ENCODE measurements at places on chromosomes 1 and 21.

GRCh38 chr1:235820061-235820460 is 46.6 kb downstream of the LYST start:
- DNase-seq, result no peak

- DNase-seq, result no peak
Observed at GRCh38 chr21:16841975-16842695, 670.7 kb upstream of the CXADR start.

GRCh38 chr1:155057104-155057503 is 6.0 kb downstream of the ADAM15 start:
- no peak for DNase-seq

DNA sequence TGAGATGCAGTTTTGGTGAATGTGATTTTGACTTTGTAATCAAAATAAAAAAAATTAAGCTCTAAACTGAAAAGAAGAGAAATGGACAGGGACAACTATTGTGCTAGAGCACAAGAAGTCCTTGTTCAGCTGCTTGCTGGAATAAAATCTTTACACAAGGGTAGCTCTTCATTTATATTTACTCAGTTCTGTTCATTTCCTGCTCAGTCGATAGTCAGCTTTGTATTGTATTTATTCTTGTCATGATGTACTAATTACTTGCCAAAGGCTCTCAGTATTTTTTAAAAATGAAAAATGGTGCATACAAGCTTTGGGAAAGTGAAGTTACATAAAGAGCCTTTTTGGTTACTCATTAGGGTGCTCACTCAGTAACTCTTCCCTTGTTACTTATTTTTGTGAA is 17.8 kb downstream of the F5 start:
- DNase-seq, result no peak

DNA sequence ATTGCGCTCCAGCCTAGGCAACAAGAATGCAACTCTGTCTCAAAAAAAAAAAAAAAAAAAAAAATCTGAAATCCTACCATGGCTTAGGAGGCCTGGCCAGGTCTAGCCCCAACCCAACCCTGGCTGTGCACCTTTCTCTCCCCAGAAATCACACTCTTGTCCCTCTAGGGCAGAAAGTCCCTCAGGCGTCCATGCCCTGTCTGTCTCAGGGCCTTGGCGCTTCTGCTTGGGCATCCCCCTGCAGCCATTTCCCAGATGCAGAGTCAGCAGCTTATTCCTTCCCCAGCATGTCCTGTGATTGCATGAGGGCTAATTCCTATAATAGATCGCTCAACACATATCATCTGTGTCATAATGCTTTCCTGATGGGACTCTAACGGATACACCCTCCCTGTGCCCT is 57.3 kb upstream of the PCP4 start:
- DNase-seq, result no peak

GRCh38 chr1:20280341-20280740 is 10.3 kb upstream of the VWA5B1 start:
- no peak for DNase-seq

DNA sequence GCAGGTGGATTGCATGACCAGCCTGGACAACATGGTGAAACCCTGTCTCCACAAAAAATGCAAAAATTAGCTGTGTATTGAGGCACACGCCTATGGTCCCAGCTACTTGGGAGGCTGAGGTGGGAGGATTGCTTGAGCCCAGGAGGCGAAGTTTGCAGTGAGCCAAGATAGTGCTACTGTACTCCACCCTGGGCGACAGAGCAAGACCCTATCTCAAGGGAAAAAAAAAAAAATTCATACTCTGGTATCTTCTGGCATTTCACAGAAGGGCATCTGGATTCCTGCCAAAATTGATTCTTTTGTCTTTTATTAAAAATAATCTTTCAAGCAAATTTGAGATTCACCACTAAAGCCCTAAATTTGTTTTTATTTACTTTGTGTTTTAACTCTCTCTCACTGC is 19.2 kb downstream of the CLIC4 start:
- no peak for DNase-seq

DNA sequence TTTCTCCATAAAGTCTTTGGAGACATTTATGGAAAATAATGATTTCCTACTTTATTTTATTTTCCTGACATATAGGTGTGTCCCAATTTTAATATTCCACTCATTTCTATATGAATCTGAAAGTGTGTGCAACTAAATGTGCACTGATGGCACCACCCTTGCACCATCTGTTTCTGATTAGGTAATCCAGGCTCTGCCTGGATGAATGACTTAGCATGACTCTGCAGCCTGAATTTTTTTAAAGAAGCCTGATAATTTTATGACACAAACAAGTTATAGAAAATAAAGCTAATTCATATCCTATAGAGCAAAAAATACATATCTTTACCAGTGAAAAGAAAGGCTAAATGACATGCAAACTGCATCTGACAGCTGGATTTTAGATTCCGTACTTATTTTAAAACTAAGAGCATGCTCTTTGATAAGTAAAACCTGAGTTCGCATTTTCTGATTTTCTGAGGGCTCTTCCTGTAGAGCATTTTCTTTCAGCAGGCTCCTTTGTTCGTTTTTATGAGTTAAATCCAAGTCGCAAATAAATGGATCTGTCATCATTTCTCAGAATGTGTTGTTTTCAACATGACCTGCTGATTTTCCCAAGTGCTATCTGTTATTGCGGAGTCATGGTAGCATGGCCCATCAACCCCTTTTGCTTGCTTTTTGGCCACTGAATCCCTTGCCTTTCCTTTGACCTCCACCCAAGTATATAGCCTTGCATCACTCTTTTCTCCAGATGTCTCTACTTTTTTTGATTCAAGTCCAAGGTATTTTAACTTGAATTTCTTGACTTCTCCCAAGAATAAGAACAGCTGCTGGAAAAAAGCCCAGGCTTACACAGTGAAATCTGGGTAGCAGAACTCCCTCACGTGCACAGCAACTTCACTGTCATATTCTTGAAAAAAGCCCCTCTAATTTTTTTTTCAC is 52.8 kb upstream of the LYPLAL1 start:
- DNase-seq, result no peak

GRCh38 chr1:184485751-184486723 is 99.2 kb downstream of the C1orf21 start:
- no peak for DNase-seq

GRCh38 chr1:41632781-41633575 is 148.5 kb upstream of the EDN2 start:
- no peak for DNase-seq

DNA sequence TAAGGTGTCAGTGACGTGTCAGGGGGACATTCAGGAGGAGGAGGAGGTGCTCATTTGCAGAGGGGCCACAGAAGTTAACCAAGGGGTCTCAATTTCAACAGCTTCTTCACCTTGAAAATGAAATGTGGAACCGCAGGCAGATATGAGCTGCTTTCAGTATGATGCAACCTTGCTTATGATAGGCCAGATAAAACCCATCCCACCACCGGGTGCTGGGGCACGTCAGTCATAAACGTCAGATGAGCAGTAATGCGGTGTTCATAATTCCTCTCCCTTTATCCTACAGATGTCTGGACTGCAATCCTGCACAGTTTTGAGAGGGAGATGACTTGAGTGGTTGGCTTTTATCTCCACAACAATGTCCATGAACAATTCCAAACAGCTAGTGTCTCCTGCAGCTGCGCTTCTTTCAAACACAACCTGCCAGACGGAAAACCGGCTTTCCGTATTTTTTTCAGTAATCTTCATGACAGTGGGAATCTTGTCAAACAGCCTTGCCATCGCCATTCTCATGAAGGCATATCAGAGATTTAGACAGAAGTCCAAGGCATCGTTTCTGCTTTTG is 1.7 kb downstream of the PTGFR start:
- no peak for DNase-seq

DNA sequence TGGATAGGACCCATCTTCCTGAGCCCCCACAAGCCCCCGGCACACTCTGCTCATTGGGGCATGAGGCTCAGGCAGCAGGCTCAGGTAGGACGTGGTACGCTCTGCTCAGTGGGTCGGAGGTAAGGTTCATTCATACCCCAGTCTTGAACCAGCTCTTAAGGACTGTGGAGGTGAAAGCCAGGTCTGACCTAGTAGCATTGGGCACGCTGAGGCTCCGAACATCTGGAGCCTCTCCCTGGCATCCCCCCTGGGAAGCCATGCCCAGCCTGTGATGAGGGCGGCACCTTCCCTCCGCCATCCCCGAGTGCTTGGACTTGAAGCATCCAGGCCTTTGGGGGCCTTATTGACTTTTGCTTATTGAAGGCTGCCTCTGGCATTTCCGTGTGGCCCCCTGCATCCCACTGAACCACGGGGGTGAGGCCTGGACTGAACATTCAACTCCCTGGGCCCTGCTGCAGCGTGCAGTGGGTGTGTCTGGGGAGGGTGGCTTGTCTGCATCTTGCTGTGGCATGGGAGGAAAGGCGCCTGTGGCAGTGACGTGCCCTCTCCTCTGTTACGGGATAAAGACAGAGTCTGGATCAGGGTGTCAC is 50.0 kb downstream of the FAAP20 start:
- DNase-seq, result no peak

DNA sequence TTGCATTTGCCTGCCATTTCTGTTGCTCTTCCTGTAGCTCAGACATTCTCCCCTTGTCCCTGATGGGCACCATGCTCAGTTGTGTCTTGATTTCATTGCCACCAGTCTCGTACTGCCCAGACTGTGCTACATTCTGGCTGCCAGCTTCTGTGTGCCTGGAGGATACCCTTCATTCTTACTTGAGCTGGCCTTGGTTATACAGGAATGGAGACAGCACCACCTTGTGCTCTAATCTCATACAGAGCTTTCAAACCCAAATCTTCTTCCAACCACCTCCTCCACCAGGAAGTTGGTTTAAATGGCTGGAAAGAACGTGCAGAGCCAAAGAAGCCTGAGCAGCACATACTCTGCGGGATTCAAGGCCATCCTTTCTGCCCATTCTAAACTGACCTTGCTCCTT is 165.3 kb downstream of the SLC35F3 start:
- DNase-seq, result no peak

GRCh38 chr1:44924835-44925464 is 61.4 kb downstream of the EIF2B3 start:
- no peak for DNase-seq

- DNase-seq, result no peak
Observed at GRCh38 chr1:206699626-206700025, 14.9 kb downstream of the MAPKAPK2 start.

GRCh38 chr1:41674522-41674921 is 190.0 kb upstream of the EDN2 start:
- no peak for DNase-seq

DNA sequence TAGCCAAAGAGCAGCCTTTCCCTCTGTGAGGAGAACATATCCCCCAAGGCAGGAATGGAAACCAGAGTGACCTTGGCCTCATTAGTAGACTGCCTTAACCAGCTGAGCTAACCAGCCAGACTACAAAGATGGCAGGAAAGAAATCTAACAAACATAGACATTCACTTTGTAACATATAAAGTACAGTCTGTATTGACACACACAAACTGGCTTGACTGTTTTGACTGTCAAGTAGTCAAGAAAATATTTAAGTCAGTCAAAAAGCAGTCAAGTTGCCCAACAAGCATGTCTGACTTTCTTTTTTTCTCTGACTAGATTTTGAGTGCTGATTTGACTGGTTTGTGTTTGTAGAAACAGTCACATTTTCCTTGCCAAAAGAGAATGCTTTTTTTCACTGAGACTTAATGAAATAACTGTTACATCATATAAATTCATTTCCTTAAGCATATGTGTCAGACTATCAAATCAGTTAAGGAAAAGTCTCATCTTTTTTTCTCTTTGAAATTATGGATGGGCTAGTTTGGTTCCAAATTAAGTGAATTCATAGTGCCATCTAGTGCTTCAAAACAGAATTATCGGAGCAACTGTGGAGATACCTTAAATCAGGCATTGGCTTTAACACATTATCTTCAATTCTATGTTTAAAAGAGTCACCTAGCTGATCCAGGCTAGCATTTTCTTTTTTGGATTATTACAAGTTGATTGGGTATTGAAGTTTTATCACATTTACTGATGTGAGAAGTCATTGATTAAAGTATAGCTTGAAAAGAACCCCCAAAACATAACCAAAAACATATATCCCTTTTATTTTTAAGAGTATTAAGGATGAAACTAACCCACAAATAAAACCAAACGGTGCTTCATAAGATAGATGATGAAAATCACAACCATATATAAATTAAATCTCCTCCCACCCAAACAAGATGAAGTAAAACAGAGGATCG is 75.0 kb downstream of the ATP6V1G3 start:
- no peak for DNase-seq

DNA sequence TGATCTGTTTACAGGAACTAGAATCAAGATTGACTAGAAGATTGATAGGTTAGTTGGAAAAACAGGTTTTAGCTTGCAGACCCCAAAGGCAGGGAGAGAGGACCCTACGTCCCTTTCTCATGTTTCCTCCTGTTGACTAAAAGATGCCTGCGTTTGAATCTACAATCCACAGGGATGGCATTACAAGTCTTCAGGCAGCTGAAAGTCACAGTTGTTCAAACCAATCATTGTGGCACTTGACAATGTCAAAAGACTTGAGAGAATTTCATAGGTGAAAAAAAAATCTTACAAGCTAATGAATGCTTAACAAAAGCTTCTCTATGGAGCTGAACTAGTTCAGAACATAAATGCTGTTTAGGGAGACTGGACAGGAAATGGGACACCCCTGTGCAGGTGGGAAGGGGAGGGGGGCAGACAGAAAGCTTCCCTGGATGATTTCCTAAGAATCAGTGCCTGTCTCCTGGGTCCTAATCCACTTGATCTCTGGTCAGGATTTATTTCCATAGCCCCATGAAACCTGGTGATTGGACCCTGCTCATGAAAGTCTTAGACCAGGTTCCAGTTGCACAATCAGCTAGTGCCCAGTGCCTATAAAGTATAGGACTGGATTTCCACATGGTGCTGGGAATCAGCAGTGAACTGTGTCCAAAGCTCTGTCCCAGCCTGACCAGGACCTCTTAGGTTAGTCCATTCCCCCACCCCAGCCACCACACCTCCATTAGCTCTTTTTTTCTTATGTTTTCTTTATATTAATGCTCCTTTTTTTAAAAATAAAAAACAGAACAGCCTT is 91.6 kb upstream of the BCAR3 start:
- DNase-seq, result no peak

DNA sequence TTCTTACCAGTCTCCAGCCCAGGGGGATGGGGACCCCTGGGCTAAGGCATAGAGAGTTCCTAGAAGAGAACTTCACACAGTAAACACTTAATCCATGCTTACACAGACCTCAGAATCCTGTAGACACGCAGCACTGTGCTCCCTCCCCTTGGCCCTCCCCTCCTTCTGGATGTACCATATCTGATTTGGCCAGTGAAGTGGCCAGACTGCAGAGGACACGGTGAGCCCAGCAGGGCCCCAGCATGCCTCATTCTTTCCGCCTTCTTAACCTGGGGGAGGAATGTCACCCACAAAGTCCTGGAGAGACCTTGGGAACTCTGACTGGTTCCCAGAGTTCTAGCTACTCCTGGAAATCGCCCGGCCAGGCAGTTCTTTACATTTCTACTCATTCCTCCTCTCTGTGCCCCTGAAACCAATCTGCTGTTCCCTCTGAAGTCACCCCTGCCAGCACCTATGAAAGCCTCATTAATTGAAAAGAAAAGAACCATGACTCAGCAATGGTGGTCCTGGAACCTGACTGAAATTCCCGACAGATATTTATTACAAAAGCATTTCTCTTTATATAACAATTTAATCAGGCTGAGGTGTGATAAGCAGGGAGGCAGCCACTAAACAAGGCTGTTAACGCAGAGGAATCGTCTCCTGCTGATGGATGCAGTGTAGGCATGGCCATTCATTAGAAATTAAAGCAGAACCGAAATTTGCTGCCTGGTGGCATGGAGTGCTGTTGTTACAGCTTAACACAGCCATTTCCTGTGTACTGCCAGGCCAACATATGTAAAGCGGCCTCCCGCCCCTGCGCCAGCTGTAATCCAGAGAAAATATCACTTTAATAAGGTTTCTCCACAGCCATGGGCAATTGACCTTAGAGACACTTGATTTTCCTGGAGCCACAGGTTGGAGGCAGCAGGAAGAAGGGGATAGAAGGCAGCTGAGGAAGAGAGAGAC is 74.6 kb upstream of the KCND3 start:
- no peak for DNase-seq
